Endodermal cell (in vitro differentiated cells): ENCODE measurements at places on chromosomes 1 and 21. TPM values are rescaled to one million over a fixed set of nuclear protein-coding genes. Genes with fewer than 3 reads are reported as not detected.

GRCh38 chr21:44793592-44794374 lies 7.8 kb downstream of the UBE2G2 start:
- H3K4me3 ChIP-seq = no peak overlapping the region
- peaks cover 45% of the 10 kb centered on the region for H3K36me3 ChIP-seq
- H3K27me3 ChIP-seq = no peaks in the 10 kb centered on the region
- H3K27ac ChIP-seq = no peak overlapping the region
- peak; percentile 20 for DNase-seq

- DNase-seq = no peak
- H3K27me3 ChIP-seq = no peaks in the 10 kb centered on the region
- no peak overlapping the region for H3K4me3 ChIP-seq
- H3K36me3 ChIP-seq = no peaks in the 10 kb centered on the region
- H3K27ac ChIP-seq = no peak overlapping the region
These were observed 393.8 kb downstream of the DISC1 start for GRCh38 chr1:232020352-232020751.

DNA sequence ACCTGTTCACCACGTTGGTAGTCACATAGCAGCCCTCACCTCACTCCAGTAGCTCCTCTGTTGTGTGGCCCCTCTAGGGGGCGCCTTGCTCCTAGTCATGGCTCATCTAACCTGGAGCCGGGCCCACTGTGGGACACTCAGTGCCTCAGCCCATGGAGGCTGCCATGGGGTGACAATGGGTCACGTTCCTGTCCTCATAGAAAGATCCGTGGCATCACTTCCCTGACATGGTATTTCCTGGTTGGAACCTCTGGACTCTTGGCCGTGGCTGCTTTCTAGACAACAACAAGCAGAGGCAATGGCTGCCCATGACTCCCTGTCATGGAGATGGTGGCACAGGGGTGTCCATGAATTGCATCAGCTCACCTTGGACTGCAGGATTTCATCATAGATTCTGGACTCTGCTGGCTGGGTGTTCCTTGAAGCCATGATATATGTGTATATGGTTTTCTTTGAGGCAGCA lies 27.5 kb upstream of the SLAMF6 start:
- no peaks in the 10 kb centered on the region for H3K27me3 ChIP-seq
- H3K4me3 ChIP-seq = no peak overlapping the region
- peak; percentile 81 for DNase-seq
- no peaks in the 10 kb centered on the region for H3K4me1 ChIP-seq
- no peak overlapping the region for H3K27ac ChIP-seq

GRCh38 chr1:1360506-1361169 lies 2.3 kb upstream of the MXRA8 start:
- no peaks in the 10 kb centered on the region for H3K27me3 ChIP-seq
- peaks cover 3% of the 10 kb centered on the region for H3K4me1 ChIP-seq
- H3K4me3 ChIP-seq = no peak overlapping the region

DNA sequence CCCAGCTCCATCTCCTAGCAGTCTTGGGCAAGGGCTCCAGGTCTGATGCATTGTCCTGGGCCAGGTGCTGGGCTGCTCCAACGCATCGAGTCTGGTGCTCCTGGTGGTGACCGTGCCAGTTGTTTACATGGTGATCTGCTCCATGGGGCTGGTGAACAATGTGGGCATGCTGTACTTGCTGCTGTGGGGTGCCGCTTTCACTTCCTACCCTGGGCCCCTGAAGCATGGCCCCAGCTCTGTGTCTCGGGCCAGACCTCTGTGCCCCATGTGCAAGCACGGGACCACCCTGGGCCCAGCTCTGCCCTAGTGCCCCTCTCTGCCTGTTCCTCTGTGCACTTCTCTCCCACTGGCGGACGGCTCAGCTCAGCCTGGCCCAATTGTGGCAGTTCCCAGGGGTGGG lies 119.4 kb downstream of the MAST2 start:
- peaks cover 2% of the 10 kb centered on the region for H3K36me3 ChIP-seq
- peak; percentile 48 for DNase-seq

DNA sequence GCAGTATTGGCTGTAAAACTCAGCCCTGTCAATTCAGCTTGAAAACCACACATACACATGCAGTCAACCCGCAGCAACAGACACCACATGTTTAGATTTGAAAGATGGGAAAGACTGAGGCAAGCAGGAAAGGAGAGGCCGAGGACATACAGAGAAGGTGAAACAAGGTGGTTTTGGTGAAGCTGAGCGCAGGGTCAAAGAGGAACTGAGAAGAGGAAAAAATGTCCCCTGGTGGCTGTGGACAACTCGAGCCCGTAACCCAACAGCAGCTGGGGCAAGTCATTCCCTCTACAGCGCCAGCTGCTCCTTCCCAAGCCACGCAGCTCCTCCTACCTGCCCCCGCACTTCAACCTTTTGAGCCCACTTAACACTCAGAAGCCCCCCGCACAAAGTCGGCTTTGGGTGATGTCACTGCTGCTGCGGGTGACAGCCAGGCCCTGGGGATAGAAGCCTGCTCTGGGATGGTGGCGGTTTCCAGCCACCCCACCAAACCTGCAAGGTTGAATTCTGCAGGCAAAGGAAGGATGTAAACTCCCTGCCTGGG lies 63.0 kb downstream of the KCNN3 start:
- H3K36me3 ChIP-seq = no peaks in the 10 kb centered on the region
- DNase-seq = no peak
- H3K4me3 ChIP-seq = no peak overlapping the region
- no peak overlapping the region for H3K27ac ChIP-seq
- H3K4me1 ChIP-seq = peaks cover 6% of the 10 kb centered on the region

- no peaks in the 10 kb centered on the region for H3K4me1 ChIP-seq
- no peaks in the 10 kb centered on the region for H3K36me3 ChIP-seq
- no peak overlapping the region for H3K4me3 ChIP-seq
These were observed 23.4 kb downstream of the LDLRAP1 start for GRCh38 chr1:25566730-25567341.

VSIG8 gene
- total RNA-seq = not detected in 3 replicates

CLCC1 gene
- 18.5 and 19.4 TPM in 2 replicates for total RNA-seq

ARHGEF10L gene
- 10.5 and 10.6 TPM in 2 replicates for total RNA-seq

OR2M3 gene
- total RNA-seq = not detected in 3 replicates

ENAH gene
- total RNA-seq = 263 to 313 TPM (median 287 TPM) in 3 replicates
